ENCODE measurements at places on chromosomes 13 and 19.

- DNase-seq, result no peak
Measured at GRCh38 chr13:74061926-74062595, 72.1 kb downstream of the KLF12 start.

GRCh38 chr13:29582171-29582570, 13.3 kb downstream of the SLC7A1 start:
- DNase-seq, result no peak

GRCh38 chr13:45073809-45074208, 46.5 kb upstream of the GTF2F2 start:
- DNase-seq, result peak; percentile 10

DNA sequence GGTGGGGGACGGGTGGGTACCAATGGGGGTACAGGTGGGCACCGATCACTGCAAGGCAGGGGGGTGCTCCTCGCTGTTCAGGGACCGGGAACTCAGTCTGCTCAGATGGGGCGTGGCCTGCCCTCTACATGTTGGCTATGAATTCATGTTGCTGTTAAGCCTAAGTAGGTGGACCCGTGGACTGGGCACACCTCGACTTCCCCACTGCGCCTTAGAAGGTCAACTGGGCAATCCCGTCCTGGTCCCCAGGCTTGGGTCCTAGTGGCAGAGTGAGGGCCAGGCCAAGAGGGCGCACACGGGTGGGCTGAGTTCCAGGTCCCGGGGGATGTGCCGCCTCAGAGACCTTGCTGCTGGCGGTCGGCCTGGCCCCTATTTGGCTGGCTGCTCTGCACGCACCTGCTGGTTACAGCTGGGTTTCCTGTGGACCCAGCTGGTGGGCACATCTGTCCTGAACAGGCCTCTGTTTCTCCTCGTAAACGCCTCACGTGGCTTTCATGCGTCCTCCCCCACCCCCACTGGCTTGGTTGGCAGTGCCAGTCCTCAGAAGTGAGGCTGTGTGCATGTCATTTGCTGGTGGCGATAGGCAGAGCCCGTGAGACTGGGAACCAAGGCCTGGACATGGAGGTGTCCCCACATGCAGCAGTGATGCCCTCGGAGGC, 13.5 kb upstream of the ZNF554 start:
- no peak for DNase-seq

DNA sequence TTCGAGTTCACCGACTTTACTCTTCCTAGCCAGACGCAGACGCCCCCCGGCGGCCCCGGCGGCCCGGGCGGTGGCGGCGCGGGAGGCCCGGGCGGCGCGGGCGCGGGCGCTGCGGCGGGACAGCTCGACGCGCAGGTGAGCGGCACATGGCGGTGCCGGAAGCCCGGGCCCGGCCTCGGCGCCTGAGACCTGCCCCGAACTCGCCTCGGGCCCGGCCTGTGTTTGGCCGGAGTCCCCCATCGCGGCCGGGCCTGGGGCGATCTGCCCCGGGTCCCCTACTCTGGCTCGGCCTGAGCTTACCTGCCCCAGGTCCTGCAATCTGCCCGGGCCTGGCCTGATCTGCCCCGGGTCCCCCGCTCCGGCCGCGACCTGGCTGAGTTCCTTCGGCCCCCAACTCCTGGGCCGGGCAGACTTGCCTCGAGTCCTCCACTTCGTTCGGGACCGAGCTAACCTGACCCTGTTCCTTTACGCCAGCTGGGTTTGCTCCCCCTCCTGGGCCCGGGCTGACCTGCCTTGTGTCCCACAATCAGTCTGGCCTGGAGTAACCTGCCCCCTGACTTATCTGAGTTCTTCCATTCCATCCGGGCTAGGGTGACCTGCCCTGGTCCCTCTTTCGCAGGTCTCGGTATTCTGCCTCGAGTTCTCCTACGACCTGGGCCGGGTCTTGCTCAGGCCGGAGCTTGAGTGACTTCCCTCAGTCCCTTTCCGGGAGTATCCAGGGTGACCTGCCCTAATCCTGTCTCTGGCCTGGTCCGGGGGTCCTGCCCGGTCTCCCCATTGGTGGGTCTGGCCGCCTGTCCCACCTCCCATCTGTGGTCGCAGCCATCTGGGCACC, 764 bp downstream of the UPF1 start:
- DNase-seq, result no peak

DNA sequence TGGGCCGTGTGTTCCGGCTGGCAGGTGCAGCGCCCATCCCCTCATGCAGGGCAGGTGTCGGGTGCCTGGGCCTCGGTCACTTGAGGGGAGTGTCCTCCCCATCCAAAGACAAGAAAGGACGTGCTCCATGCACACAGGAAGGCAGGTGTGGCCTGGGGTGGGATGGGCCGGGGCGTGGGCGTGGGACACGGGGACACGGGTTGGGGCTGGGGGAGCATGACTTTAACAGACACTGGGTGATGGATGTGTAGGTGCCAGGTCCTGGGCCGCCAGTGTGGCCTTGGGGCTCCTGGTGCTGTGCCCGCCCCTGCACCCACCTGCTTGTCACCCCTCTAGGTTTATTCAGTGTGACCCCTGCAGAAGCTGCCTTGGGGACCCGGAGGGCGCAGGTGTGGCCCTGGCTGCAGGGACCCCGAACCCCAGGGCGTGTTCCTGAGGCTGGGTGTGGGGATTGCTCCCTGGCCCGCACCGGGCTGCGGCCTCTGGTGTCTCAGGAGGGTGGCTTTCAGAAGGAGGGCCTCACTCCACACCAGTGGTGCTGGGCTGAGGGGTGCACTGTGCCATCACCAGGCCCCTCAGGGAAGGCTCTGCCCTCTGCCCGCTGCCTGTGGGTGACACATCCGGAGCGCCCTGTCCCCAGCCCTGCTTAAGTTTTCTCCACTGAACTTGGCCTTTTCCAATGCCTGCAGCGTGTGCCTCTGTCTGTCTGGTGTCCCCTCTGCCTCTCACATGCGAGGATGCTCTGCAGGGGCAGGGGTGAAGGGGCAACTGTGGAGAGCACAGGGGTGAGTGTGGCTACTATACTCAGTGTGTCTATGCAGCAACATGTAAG, 5.2 kb downstream of the TMEM255B start:
- DNase-seq, result no peak

GRCh38 chr19:16361926-16362325, 37.3 kb downstream of the KLF2 start:
- no peak for DNase-seq

DNA sequence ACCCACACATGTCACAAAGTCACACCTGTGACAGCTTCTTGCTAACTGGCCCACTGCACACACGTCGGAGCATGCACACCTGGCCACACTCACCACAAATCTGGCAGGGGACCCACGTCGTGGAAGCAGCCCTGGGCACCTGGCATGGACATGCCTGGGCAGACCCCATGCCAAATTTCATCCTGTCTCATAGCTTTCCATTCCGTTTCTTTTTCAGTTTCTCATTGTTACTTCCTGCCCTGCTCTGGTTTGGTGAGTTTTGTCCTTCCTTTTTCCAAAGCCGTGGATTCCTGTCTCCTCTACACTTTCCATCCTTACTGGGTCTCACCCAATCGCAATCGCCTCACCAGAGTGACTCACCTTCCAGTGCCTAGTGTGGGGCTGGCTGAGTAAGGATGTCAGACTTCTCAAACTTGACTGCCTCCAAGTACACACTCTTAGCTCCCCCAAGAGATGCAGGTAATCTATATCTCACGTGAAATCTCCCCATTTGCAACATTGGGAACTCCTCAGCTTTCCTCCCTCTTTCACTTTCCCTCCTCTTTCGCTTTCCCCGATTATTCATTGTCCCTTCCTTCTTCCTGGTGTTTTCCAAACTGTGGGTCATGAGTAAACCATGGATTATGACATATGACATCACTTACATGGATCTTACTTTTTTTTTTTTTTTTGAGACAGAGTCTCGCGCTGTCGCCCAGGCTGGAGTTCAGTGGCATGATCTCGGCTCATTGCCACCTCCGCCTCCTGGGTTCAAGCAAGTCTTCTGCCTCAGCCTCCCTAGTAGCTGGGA, 1.6 kb upstream of the BBC3 start:
- DNase-seq, result no peak

DNA sequence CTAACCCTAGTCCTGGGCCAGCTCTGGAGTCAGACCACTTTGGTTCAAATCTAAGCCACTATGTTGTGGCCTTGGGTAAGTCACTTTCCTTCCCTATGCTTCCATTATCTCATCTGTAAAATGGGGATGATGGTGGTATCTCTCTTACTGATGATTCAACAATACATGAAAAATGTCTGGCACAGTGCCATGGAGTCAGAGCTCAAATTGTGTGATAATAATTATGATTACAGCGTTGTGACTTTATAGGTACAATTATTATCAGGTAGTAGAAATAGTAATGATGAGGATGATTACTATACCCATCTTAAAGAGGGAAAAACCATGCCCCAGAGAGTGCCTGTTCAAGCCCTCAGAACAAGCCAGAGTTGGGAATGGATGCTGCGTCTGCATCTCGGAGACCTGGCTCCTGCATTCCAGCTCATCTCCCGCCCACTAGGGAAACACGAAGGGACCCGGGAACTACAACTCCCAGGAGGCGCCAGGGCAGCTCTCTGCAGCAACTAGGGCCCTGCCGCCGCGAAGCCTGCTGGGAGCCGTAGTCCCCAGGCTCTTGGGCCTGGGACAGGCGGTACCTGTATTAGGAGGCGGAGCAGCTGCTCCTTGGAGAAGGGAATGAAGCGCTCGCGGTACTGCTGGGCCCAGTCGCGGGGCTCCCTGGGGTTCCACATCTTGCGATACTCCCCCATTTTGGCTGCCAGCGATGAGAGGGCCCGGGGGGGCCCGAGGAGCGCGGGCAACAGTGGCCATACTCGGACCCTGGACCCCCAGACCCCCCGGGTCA, 832 bp downstream of the TMEM143 start:
- peak; percentile 97 for DNase-seq

- DNase-seq, result no peak
Measured at GRCh38 chr13:99276706-99277105, 18.5 kb upstream of the GPR18 start.

GRCh38 chr19:17306285-17306714, 628 bp downstream of the MRPL34 start:
- DNase-seq, result no peak

GRCh38 chr19:35451338-35452096, 3.5 kb downstream of the FFAR2 start:
- DNase-seq, result no peak

DNA sequence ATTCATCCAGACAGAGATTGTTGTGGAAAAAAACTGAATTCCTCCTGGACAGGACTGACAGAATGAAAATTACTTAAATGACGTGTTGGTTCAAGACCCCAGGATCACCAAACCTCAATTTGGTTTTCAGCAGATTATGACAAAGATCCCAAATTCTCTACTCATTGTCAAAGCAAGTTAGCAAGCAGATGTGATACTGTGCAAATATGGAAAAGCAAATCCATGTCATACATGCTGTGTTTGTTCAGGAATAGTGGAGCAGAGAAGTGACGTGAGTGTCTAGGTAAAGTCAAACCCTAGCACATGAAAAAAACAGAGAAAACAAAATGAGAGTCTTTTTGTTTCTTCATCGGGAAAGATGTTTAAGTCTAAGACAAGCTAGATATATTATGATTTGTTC, 169.2 kb upstream of the NBEA start:
- no peak for DNase-seq

DNA sequence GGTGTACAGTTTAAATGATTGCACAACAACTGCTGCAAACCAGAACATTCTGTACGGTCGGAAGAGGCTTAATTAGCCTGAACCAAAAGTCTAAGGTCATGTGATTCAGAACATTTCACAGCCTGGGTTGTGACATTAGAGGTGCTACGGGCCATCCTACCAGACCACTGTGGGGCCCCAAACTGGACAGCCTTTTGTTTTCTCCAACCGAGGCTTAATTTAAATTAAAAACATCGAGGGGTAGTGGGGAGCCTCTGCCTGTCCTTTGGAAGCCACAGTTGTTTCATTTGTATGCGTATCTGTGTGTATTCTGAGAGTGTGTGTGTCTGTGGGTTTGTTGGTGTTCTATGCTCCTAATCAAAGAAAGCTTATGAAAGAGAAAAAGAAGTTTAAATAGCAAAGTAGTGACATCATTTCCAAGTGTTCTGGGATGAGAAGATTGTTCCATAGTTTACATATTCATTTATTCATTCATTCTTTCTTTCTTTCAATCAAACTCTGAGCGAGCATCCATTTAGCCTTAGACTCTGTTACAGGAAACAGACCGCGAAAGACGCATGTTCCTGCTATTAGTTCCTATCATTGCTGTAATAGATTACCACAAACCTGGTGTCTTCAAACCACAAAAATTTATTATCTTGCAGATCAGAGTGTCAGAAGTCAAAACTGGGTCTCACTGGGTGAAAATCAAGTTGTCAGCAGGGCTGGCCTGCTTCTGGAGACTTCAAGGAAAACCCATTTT, 444.8 kb downstream of the FOXO1 start:
- DNase-seq, result no peak

DNA sequence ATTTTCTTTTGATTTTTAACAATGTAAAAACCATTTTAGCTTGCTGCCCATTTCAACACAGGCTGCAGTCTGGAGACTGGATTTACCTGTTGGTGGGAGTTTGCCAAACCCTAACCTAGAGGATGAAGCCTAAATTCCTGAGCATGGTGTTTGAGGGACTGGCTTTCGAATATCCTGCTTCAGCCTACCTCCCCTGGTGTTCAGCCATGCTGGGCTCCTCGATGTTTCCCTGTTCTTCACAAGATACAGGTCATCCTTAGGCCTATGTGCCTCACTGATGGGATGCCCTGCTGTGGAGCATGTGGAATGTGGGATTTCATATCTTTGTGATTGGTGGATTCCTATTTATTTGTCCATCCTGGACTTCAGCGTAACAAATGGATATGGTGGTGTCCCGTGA, 20.4 kb upstream of the ERCC5 start:
- DNase-seq, result no peak

GRCh38 chr19:3369337-3370213, 3.2 kb downstream of the NFIC start:
- DNase-seq, result no peak

- peak; percentile 91 for DNase-seq
Measured at GRCh38 chr19:40365613-40366401, 17.3 kb downstream of the PLD3 start.

DNA sequence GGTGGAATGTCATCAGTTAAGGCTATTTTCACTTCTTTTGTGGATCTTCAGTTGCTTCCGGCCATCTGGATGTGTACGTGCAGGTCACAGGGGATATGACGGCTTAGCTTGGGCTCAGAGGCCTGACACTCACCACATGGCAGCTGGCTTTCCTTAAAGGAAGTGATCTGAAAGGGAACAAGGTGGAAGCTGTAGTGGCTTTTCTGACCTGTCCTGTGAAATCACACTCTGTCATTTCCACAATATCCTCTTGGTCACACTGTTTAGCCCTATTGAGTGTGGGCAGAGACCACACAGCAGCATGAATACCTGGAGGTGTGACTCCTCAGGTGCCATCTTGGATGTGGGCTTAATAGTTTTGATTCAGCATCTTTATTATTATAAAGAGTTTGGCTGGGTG, 4.5 kb upstream of the BAX start:
- no peak for DNase-seq

Data from BE2C (cell line).